ENCODE measurements at places on chromosomes 3 and 15.

DNA sequence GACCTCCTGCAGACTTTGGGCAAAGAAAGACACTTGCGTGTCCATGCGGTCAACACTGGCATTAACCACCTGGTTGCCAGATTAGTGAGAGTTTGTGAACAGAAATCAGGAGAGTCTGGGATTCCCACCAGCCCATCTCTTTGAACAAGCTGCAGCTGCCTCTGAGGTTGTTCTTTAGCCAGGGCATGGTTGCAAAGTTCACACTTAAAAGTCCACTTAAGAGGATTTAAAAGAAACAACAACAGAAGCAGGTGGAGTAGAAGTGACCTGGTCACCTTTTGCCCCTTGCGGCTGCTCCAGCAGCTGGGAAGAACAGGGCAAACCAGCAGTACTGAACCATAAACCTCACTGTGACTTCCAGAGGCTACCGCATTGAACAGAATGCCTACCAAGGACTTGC lies 97.3 kb downstream of the FOXB1 start:
- DNase-seq = no peak

DNA sequence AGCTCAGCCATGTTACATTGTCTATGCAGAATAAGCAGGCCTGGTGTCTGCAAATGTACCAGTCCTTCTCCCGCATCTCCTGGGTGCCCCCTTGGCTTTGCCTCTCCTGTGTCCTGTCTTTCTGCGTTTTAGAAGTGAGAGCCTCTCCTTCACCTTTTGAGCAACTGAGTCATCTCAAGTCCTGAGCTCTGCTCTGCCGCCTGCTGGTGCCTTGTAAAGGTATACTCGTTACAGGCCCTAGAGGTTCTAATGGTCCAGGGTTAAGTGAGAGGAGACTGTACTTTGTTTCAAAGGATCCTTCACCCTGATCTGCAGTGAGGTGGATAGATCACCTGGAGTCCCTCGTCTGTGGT lies 12.6 kb downstream of the GHRL start:
- DNase-seq = no peak

GRCh38 chr3:12593473-12593872 lies 36.6 kb downstream of the MKRN2 start:
- no peak for DNase-seq

- DNase-seq = no peak
Observed at GRCh38 chr3:23565041-23565775, 240.5 kb upstream of the UBE2E1 start.

- DNase-seq = no peak
Observed at GRCh38 chr3:9947025-9947995, 4.9 kb downstream of the PRRT3 start.

- DNase-seq = no peak
Observed at GRCh38 chr3:4232798-4233197, 70.4 kb upstream of the SETMAR start.

GRCh38 chr3:178184833-178185232 lies 351.4 kb upstream of the KCNMB2 start:
- DNase-seq = no peak

GRCh38 chr3:14369675-14370669 lies 32.4 kb upstream of the SLC6A6 start:
- no peak for DNase-seq

- DNase-seq = no peak
Observed at GRCh38 chr3:64187065-64187959, 38.0 kb downstream of the PRICKLE2 start.

- no peak for DNase-seq
Observed at GRCh38 chr15:25183581-25184251, 228.9 kb downstream of the SNRPN start.

DNA sequence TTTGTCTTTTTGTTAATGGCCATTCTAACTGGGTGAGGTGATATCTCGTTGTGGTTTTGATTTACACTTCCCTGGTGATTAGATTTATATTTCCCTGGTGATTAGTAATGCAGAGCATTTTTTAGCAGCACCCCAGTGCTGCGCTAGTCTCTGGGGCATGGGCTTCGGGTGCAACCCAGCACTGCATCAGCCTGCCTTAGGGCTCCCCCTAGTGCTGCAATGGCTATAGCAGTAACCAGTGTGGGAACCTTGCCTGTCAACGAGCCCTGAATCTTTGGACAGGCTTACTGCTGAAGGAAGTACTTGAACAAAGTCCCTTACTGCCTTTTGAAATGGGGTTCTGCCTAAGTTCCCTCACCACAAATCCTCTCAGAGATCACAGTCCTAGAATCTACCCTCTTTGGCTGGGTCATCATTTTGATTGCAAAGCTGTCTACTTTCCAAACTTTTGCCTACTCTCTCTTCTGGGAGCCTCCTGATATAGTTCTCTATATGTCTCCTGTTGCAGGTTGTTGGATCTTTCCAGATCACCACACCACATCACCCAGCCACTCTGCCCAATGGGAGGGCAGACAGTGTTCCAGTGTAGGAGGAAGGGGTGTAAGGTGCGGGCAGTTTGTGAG lies 79.2 kb upstream of the CCNL1 start:
- DNase-seq = peak; percentile 86

DNA sequence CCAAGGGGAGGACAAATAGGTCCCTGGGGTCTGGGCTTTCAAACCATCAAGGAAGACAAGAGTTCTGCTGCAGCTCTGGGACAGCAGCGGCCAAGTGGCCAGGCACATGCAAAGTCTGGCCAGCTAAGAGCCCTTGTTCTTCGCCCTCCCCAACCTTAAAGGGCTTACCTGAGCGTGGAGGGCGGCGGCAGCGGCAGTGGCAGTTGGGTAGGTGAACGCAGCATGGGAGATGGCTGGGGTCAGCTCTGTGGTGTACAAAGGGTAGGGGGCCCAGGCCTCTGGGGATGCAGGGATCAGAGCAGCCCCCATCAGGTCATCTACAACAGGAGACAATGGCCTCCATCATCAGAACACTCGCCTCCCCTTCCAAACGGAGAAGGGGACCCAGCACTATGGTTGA lies 27.1 kb downstream of the RBPMS2 start:
- no peak for DNase-seq

DNA sequence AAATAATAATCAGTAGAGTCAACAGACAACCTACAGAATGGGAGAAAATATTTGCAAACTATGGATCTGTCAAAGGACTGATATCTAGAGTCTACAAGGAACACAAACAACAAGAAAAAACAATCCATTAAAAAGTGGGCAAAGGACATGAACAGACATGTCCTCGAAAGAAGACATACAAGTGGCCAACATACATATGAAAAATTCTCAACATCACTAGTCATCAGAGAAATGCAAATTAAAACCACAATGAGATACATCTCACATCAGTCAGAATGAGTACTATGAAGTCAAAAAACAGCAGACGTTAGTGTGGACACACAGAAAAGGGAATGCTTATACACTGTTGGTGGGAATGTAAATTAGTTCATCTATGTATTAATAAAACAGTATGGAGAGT lies 33.7 kb downstream of the SLC2A2 start:
- DNase-seq = no peak

GRCh38 chr3:18866899-18867298 lies 281.4 kb upstream of the KCNH8 start:
- no peak for DNase-seq

GRCh38 chr15:59570315-59570714 lies 41.3 kb upstream of the GCNT3 start:
- DNase-seq = no peak

DNA sequence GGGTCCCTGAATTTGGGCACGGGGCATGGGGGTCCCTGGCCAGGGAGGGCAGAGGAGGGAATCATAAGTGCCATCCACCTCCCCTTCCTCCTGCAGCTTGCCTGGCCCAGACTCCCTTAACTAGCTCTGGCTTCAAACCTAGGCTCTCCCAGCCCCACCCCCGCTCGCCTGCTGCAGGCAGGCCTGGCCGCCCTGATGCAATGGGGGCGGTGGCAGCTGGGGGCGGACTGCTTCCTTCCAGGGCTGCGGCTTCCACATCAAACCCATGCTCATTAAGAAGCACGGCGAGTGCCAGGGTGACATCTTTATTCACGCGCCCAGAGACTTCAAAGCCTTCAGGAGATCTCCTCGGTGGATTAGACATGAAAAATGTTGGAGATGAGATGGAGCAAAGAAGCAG lies 123.1 kb downstream of the TPRA1 start:
- DNase-seq = no peak

DNA sequence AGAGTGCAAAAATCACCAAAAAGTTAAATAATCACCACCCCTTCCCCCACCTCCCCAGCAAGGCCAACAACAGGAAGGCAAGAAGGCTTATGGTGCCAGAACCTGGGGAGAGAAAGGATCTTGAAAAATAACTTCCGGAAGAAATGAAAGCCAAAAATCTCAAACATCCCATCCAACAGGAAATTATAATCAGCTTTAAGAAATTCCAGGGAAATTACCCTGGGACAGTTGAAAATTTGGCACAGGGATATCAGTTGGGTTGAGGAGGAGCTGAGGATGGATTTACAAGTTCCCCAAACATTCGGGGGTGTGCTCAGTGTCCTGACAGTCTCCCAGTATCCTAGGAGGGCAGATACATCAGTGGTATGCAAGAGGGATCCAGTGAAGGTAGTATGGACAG lies 82.7 kb downstream of the POLR2M start:
- DNase-seq = no peak

- no peak for DNase-seq
Observed at GRCh38 chr15:95363646-95364045, 966.9 kb upstream of the NR2F2 start.

DNA sequence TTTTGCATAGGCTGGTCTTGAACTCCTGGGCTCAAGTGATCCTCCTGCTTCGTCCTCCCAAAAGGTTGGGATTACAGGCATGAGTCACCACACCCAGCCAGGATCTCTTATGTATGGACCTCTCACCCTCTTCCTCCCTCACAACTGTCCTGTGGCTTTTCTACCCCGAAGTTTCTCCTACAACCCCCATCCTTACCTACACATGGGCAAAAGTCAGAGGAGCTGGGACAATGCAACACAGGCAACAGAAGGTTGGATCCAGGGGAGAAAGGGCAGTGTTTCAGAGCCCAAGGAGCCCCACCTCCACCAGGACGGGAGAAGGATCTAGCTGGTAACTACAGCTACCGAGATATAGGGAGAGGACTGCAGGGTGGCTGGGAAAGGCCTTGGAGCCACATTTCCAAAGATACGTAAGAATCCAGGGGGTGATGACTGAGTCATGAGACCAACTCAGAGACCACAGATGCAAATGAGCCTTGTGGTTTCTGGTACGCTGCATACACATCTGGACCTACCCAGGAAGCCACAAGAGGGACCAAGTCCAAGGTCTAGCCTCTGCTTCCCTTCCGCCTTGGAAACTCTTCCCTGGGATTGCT lies 13.6 kb downstream of the IGDCC4 start:
- peak; percentile 81 for DNase-seq

- DNase-seq = no peak
Observed at GRCh38 chr3:56977561-56977889, 82.9 kb upstream of the SPATA12 start.

DNA sequence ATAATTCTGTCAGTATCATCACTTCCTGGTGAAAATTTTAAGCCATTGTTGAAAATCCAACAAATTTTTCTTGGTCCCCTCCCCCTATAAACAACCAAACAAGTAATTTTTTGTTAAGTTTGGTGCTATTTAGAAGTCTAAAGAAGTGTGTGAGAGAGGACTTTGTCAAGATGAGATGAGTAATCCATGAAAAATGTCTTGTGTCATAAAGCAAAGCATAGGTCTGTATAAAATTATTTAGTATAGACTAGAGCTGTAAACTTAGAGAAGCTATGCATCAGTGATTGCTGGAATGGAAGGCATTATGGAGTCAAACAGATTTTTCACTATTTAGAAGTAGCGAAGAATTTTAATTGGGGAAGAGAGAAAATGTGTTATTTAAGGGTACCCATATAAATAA lies 31.4 kb downstream of the MAPK6 start:
- no peak for DNase-seq

GRCh38 chr15:29638781-29639180 lies 183.5 kb downstream of the TJP1 start:
- DNase-seq = no peak

DNA sequence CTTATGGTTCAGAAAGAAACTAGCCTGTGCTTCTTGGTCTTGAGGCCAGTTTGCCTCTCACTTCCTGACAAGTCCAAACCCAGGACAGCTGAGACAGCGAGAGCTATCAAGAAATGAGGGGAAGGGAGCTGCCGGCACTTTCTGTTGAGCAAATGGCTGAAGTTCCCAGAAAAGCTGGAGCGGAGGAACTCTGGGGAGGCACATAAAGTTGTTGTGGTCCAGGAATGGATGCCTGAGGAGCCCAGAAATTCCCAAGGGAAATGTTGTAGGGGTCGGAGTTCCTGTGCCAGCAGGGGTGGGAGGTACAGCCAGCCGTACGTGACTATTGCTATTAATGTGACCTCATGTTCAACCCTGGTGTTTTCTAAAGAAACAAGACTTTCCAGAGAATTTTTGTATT lies 98.8 kb upstream of the TNFAIP8L3 start:
- DNase-seq = no peak

- no peak for DNase-seq
Observed at GRCh38 chr3:108830991-108831614, 8.5 kb downstream of the TRAT1 start.

DNA sequence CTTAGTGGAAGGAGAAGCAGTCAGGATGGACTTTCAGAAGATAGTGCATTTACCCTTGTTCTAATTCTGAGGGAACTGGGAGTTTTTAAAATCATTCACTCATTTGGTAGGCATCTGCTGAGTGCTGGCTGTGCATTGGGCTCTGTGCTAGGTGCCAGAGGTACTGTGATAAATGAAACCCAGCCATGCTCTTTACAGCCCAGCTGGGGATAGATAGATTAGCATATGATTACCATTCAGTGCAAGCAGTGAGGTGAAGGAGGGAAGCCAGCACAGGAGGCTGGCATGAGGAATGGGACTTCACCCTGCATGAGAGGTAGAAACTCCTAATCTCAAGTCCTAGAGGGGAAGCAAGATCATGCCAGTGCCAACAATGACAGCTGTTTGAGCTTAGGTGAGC lies 361.9 kb upstream of the TRIM42 start:
- no peak for DNase-seq

- no peak for DNase-seq
Observed at GRCh38 chr3:186400662-186401061, 38.6 kb upstream of the DGKG start.

DNA sequence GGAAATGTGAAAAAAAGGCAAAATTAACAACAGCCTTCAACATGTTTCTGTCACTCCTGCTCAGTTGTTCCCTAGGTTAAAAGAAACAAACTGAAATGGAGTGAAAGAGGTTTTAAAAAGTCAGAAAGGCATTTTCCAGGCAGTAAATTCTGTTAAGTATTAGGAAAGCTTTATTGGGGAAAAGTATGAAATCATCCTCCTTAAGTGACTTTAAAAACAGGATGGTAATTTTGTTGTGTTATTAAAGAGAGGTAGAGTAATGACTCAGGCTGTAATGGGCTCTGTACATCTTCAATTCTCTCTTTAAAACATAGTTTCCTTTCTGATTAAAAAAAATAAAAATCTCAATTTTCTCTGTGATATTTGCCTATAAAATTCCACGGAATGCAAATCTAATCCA lies 81.1 kb downstream of the OTOL1 start:
- DNase-seq = no peak

DNA sequence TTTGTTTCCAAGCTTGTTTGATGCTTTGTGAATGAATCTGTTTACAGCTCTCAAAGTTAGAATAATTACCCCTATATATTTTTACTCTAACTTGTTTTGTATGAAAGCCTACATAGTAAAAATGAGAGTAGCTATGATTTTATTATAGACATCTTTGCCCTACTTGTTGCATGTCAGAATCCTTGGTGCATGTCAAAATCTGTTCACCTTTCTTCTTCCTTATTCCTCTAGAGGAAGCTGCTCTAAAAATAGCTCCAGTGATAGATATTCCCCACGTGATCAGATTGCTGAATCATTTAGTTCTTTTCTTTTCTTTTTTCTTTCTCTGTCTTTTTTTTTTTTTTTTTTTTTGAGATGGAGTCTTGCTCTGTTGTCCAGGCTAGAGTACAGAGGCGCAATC lies 39.8 kb downstream of the LRRC49 start:
- no peak for DNase-seq

GRCh38 chr15:65881766-65882434 lies 12.6 kb downstream of the RAB11A start:
- DNase-seq = peak; percentile 79
